ENCODE measurements at places on chromosomes 12 and 14.
A peak's percentile ranks its signal among the peaks of the same experiment; 100 is the strongest.

DNA sequence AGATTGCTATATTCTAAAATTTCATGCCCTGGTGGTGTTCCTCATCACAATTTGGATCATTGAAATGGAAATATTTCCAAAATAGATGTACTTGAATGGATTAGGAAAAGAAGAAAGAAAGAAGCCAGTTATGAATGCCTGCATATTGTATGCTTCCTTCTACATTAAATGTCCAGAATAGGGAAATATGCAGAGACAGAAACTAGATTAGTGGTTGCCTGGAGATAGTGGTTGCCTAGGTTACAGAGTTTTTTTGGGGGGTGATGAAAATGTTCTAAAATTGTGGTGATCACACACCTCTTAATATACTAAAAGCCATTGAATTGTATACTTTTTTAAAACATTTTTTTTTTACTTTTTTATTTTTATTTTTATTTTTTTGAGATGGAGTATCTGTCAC is 18.0 kb downstream of the TUBA1A start:
- DNase-seq = no peak

DNA sequence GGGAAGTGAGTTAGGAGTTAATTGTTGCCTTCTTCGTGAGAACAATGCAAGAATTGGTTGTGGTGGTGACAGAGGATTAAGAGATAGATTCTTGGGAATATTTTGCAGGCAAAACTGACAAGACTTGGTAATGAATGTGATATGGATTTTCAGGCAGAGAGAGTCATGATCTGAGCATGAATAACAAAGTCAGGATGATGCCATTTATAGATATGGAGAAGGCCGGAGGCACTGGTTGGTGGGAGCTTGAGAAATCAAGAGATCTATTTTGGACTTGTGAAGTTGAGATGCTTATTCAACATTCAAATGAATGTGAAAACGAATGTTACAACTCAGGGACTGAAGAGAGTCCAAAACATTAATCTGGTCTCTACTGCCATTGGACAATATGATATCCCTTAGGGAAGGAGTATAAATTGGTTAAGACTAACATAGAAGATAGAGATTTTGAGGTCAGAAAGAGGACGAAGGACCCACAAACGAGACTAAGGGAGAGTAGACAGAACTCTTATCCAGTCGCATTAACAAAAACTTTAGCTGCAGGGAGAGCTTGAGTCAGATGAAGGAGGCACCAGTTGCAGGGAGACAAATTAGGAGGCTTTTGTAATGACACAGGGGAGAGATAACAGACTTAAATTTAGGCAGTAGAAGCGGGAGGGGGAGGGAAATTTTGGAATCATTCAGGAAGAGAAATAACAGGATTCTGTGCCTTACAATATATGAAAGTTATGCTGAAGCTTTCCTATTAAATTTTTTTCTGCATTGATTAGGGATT is 1090.6 kb downstream of the GALC start:
- no peak for DNase-seq

- no peak for DNase-seq
Measured at GRCh38 chr12:65643595-65644386, 180.5 kb upstream of the HMGA2 start.

GRCh38 chr12:50916292-50916691 is 36.1 kb upstream of the HIGD1C start:
- no peak for DNase-seq

DNA sequence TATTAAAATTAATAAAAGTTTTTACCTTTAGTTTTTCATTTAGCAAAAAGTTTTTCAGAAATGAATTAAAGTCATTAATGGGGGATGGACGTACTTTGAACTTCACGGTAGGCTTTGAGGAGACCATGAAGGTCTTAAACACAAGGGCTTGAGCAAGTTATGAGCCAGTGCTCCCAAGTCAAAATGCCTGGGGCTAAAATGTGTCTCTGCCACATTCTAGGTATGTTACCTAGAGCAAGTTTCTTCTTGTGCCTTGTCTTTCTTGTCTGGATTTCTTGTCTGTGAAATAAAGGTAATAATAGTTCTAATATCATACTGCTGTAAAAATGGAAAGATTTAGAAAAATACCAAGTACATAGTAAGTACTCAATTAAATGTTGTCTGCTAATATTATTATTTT is 132.7 kb upstream of the USP15 start:
- no peak for DNase-seq

DNA sequence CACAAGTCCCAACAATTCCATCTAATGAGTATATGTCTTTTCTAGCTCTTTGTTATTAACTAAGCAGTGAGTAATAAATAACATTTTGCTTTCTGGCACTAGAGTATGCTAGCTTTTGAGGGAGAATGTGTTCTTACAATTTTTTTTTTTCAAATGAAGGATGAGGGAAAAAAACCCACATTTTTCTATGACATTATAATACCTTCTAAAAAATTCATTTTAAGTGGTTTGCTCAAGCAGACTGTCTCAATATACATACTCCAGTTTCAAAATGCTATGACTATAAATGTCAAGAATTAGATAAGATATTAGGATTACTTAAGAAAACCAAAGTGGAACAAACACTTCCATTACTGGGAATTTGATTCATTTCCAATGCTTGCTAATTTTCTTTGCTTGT is 394.6 kb downstream of the C12orf75 start:
- no peak for DNase-seq

DNA sequence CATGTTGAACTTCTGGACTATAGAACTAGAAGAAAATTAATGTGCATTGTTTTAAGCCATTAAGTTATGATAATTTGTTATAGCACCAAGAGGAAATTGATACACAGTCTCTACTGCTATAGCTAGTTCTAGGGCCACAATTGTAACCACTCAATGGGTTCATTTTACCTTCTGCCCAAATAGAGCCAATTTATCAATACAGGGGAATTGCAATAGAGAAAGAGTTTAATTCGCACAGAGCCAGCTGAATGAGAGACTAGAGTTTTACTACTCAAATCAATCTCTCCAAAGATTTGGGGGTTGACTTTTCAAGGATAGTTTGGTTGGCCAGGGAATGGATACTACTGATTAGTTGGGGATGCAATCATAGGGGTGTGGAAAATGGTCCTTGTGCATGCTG is 31.9 kb upstream of the BICDL1 start:
- no peak for DNase-seq

- no peak for DNase-seq
Measured at GRCh38 chr14:55125403-55125802, 3.6 kb upstream of the LGALS3 start.

- DNase-seq = peak; percentile 47
Measured at GRCh38 chr14:105161309-105161708, 7.3 kb downstream of the JAG2 start.

DNA sequence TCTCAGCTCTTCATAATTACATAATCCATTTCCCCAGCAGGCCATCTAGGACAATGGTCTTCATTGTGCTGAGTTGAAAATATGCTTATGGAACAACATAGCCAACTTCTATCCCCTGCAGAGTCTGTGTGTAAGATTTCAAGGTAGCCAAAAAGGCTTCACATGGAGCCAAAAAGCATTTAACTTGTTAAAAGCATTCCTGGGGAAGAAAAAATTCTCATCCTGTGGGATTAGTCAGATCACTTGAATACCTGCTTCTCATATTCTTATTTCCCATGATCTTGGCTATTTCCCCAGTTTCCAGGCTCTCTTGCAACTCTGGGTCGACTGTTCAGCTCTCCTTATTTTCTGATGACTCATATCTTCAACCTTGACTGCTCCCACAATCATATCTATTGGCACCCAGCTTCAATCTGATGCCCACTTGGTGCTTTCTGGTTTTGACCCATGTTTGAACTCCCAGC is 178.9 kb downstream of the KLHL28 start:
- no peak for DNase-seq

DNA sequence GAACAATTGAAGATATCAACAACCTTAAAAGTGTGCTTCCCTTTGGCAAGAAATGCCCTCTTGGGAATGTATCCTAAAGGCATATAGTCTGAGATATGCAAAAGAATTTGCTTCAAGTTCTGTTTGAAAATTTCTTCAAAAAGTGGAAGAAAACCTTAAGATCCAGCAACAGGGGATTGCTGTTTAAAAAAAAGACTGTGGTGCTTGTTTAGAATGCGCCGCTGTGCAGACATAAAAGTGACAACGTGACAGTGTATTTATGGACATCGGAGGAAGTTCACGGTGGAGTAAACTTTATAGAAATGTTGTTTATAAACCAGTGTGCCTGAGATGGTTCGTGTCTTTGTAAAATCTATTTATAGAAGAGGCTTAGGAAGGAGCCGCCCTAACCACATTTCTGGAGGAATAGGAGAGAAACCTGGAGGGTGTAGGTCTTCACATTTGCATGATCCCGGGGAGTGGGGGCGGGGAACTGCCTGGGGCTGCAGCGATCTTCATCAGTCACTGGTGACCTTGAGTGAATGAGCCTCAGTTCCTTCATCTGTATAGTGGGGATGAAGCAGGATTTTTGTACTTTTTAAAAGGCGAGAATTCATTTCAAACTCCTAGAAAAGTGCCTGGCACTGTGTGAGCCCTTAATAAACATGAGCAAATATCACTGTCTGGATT is 27.5 kb downstream of the ADGRD1 start:
- no peak for DNase-seq

DNA sequence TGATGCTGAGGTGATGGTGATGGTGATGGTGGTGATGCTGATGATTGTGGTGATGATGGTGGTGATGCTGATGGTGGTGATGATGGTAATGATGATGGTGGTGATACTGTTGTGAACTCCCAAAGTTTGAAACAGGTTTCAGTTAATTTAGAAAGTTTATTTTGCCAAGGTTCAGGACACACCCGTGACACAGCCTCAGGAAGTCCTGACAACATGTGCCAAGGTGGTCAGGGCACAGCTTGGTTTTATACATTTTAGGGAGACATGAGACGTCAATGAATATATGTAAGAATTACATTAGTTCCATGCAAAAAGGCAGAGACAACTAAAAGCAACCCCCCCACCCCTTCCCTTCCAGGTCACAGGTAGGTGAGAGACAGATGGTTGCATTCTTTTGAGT is 112.8 kb upstream of the EVL start:
- no peak for DNase-seq

DNA sequence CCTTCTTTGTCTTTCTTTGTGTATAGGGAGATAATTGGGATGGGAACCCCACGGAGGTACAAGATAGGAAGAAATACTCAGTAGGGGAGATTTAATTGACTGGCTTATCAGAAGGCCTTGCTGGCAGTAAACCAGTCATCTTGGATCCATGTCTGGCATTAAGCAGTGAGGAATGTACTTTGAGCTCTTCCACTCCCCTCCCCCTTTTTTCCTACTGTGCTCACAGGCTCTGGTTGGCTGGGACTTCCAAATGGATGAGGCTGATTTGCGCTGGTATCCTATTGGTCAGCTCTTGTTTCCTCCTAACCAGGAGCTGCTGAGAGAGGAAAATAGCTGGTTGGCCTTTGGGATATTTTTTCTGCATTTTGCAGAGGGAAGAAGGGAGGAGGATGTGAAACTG is 24.7 kb downstream of the NGDN start:
- DNase-seq = no peak

- no peak for DNase-seq
Measured at GRCh38 chr12:67472539-67472938, 176.0 kb upstream of the DYRK2 start.

- DNase-seq = no peak
Measured at GRCh38 chr12:65534238-65534841, 255.9 kb downstream of the MSRB3 start.

GRCh38 chr14:69876221-69876847 is 2.9 kb upstream of the SMOC1 start:
- no peak for DNase-seq

DNA sequence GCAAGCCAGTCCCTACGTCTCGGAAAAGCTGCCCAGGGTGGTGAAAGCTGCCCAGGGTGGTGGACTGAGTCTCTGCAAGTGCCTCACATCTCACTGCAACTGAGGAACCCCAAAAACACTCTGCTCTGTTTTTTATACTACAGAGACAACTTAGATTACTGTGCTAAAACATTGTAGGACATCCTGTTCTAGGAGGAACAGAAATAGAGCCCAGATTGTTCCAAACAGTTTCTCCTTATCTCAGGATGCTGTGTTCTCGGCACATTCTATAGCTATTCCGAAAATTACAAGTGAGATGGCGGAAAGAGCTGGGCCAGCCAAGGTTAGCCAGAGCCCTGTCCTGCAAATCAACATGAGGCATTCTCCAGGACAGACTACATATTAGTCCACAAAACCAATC is 138.7 kb downstream of the LRIG3 start:
- no peak for DNase-seq

GRCh38 chr14:84162633-84163032 is 1367.3 kb upstream of the FLRT2 start:
- no peak for DNase-seq

DNA sequence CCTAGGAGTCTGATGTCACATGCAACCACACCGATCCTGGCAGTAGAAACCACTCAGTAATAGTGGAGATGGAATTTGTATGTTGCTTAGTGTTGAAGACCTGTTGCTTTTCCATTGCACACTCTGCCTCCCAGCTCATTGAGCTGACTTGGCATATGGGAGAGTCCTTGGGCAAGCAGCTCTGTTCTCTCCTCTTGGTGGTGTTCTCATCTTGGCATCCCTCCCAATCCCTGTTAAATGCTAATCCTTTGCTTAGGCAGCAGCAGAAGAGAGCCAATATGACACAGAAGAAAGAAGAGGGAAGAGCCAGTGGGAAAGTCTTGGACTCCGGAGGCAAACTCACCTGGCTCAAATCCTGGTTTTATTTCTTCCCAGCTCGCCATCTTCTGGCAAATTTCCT is 178.0 kb upstream of the CAND1 start:
- peak; percentile 13 for DNase-seq

DNA sequence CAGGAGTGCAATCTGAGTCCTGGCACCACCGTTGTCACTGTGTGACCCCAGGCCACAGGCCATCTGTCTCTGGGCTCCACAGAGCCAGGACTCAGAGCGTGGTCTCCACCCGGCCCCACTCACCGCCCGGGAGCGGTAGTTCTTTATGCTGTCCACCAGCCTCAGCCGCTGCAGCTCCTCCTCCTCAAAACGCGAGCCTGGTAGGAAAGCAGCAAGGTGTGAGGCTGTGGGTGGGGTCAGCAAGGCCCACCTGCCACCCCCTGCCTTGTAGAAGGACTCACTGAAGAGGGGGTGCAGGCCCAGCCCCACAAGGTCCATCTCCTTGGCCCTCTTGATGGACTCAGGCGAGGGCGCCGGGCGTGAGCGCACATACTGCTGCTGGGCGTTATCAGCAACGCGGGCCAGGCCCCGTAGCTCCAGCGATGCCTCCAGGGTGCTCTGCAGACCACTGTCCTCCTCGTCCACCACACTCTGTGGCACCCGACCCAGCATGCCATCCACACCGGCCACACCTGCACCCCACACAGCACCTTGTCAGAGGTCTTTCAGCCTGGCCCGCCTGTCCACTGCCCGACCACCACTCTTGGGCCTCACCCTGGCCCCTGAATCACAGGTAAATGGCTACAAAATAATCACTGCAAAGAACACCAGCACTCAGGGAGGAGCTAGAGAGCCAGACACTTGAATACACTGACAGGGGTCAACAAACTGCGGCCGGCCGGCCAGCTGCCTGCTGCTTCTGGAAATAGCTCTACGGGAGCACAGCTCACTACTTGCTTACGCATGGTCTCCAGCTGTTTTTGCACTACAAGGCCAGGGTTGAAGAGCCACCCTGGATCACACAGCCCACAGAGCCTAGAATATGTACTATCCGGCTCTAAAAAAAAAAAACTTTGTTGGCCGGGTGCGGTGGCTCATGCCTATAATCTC is 16.3 kb downstream of the CFAP73 start:
- DNase-seq = no peak

All from T47D (cell line).